Posterior cingulate gyrus (tissue), 11 donors: ENCODE measurements at places on chromosomes 11 and 22.

DNA sequence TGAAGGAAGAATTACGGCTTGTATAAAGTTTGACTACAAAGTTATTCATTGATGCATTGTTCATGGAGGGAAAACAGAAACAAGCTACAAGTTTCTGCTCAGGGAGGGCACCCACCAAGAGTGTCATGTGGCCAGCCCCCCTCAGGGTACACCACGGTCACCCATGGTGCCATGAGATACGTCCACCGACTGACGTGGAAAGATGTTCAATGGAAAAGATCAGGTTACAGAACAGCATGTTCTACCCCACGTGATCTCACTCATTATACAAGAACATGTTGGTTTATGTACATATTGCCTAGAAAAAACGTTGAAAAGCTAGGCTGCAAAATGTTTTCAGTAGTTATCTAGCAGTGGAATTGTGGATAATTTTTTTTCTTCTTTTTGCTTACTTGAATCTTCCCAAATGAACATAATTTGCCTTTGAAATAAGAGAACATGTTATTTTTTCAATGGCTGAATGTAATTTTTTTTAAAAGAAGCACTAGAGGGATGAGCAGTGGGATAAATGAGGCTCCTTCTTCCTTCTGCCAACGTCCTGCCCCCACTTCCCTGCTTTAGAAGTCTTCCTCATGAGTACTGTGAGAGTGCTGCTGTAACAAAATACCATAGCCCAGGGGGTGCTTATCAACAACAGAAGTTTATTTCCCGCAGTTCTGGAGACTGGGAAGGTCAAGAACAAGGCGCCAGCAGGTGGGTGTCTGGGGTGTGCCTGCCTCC lies 22.5 kb downstream of the RCN1 start:
- no peak for DNase-seq

- no peak for DNase-seq
Observed at GRCh38 chr22:49398646-49399045, 429.0 kb downstream of the BRD1 start.

- DNase-seq = no peak
Observed at GRCh38 chr22:29720811-29721323, 1.1 kb downstream of the CABP7 start.

- no peak for DNase-seq
Observed at GRCh38 chr11:122773781-122774266, 64.5 kb upstream of the CRTAM start.

- no peak for DNase-seq
Observed at GRCh38 chr11:36672815-36673450, 74.9 kb upstream of the RAG2 start.

DNA sequence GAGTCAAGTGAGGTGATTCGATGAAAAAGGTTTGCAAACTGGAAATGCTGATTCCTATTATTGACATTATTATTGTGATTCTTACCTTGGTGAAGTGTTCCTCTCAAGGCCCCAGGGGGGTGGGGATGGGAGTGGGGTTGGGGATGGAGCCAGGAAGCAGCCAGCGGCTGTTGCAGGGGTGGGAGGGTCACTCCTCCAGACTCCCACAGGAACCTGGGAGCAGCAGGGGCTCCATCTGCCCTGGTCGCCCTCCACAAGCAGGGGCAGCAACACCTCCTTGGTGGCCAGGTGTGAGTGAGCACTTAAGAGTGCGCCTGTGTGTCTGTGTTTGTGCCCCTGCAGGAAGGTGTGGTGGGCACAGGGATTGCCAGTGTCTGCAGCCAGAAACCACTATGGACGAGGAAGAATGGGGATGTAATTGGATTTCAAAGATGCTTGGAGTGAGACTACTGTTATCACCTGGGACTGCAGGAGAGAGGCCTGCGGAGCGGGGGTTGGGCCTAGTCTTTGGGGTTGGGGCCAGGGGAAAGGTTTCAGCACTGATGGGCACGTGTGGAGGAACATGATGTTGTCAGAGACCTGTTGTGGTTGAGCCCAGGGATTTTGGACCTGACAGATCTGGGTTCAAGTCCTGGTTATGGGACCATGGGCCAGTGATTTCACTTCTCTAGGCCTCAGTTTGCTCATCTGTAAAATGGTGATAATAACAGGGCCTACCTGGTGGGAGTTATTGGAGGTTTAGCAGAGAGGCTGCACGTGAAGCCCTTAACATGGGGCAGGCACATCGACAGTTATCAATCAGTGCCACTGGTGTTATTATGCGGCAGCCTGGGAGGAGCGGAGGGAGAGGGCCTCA lies 3.6 kb upstream of the TP53I11 start:
- DNase-seq = no peak

DNA sequence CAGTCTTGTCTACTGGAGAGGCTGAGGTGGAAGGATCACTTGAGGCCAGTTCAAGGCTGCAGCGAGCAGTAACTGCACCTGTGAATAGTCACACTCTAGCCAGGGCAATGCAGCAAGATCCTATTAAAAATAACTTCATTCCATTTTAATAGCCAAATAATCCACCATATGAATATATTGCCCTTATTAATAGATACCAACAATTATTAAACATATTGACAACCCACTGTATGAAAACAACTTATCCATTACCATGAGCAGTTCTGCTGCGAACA lies 10.4 kb downstream of the GATD1 start:
- no peak for DNase-seq

DNA sequence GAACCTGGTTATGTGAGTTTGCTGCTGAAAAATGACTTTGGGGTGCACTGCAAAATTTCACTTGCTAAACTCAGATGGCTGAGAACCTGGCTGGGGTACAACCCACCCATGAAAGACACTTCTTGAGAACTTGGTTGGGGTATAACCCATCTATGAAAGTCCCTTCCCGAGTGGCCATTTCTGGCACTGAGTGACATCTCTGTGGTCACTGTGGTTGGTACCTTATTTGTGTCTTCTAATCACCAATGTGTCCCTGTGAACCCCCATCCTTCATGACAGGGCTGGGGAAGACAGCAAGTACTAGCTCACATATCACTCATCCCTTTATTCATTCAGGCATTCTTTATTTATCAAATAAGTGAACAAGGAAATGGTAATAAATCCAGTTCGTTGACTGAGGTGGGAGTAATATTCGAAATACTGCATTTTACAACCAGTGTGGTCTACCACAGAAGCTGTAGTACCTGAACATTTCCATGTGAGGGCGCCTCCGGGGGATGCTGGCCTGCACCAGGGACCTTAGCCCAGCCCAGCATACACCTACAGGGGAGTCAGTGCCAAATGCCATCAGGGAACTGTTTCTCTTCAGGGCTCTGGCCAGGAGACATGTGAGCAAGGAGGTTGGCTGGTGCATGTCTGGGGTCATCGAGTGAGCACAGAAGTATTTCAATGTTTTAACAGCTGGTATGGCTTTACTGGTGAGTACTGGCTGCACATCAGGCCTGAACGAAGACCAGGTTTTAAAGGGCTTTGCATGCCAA lies 122.1 kb downstream of the CSNK2A3 start:
- no peak for DNase-seq

DNA sequence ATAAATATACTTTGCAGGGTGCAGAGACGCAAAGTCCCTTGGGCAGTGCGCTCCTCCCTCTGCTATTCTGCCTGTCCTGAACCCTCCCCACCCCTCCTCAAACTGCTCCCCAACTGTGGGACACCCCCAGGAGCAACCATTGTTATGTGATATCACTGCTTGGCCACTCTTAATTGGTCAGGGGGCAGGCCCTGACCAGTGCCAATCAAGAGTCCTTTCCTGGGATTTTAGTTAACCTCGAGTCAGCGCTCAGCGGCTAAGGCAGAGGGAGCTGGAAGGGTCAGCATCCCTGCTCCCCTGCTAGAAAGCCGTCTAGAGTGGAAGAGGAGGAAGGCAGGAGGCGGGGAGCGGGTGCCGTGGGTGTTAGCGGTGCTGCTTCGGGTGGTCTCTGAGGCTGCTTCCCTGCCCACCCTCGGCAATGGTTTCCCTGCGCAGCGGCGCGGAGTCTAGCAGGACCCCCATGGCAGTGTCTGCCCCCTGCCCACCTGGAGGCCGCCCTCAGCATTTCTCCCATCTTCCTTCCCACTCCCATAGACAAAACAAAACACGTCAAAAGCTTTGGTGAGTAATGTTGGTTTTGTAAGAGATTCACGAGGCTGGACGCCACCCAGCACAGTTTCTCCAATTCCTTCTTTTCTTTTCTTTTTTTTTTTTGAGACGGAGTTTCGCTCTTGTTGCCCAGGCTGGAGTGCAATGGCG lies 38.4 kb upstream of the A4GALT start:
- no peak for DNase-seq

GRCh38 chr11:30454111-30454510 lies 131.2 kb downstream of the ARL14EP start:
- no peak for DNase-seq

GRCh38 chr11:24356501-24356900 lies 140.4 kb upstream of the LUZP2 start:
- no peak for DNase-seq

- no peak for DNase-seq
Observed at GRCh38 chr22:29386708-29387107, 1.7 kb downstream of the AP1B1 start.

DNA sequence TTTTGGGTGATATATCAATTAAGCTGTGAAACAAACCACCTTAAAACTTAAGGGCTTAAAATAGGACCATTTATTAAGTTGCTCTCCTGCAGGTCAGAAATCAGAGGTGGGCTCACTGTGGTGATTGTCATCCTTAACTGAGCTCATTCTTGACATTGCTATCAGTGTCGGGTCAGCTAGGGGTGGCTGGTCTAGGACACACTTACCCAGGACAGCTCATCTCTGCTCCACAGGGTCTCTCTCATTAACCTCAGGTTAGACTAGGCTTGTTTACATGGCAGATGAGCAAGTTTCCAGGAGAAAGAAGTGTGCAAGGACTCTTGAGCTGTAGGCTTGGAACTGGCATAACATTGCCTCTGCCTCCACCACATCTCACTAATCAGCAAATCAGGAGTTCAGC lies 601.0 kb upstream of the RAG2 start:
- DNase-seq = no peak

- DNase-seq = no peak
Observed at GRCh38 chr11:75563978-75564552, 2.0 kb downstream of the SERPINH1 start.

- no peak for DNase-seq
Observed at GRCh38 chr11:35785287-35786167, 123.0 kb downstream of the TRIM44 start.

- DNase-seq = no peak
Observed at GRCh38 chr11:76694664-76695063, 24.1 kb upstream of the LRRC32 start.

DNA sequence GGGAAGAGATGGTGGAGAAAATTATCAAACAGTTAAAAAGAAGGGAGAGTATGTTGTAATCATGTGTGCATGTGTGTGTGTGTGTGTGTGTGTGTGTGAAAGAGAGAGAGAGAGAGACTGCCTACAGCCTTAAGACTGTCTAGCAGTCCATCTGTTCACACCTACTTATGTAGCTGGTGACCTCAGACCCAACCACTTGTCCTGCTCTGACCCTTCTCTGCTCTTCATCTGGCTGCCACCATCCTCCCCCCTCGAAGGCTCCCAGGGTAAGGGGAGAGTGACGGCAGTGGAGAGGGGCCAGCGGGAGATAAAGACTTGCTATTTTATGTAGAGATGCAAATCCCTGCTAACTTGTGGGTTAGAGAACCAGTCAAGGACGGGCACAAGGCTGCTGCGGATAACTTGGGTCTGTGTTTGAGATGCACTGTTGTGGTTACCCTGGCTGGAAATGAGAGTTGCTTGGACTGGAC lies 24.9 kb upstream of the GRAMD1B start:
- no peak for DNase-seq

GRCh38 chr11:14623036-14623435 lies 20.6 kb upstream of the PDE3B start:
- DNase-seq = no peak

GRCh38 chr11:84720706-84721402 lies 906.3 kb downstream of the DLG2 start:
- peak; percentile 84 for DNase-seq

- no peak for DNase-seq
Observed at GRCh38 chr11:27058456-27058855, 17.8 kb downstream of the BBOX1 start.
